ENCODE measurements at places on chromosomes 16 and 17.

DNA sequence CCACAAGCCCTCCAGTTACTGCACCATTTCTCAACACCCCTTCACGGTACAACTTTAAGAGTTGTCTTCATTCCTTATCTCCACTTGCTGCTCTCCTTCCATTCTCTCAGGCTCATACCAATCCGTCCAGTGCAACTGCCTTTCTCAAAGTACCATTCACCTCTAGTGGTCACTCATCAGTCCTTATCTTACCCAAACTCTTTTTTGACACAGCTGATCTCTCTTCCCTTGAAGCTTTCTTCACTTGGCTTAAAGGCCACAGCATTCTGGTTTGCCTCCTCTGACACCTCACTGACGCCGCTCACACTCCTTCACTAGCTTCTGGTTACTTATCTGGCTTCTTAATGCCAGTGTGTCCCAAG, 24.9 kb downstream of the UBE2G1 start:
- DNase-seq: no peak

DNA sequence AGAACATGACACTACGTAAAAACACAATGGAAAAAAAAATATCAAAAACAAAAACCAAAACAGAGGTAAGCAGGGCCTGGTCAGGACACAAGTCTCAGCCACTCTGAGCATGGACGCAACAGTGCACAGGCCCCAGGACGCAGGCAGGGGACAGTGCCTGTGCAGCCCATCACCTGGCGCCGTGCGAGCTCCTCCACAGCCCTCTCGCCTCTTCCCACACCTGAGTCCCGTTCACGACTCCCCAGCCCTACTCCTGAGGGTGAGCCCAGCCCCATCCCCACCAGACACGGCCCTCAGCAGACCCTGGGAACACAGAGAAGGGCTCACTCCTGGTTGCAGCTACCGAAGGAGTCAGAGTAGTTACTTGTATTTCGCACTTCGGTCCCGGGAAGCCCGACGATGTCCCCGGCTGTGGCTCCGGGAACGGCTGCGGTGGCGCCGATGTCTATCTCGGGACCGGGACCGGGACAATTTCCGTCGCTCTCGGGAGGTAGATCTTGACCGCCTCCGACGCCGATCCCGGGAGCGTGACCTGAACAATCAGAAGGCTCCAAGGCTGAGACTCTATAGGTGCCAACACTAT, 9.4 kb downstream of the HBQ1 start:
- DNase-seq: no peak

GRCh38 chr17:7174603-7175326, 4.4 kb downstream of the ASGR1 start:
- no peak for DNase-seq

DNA sequence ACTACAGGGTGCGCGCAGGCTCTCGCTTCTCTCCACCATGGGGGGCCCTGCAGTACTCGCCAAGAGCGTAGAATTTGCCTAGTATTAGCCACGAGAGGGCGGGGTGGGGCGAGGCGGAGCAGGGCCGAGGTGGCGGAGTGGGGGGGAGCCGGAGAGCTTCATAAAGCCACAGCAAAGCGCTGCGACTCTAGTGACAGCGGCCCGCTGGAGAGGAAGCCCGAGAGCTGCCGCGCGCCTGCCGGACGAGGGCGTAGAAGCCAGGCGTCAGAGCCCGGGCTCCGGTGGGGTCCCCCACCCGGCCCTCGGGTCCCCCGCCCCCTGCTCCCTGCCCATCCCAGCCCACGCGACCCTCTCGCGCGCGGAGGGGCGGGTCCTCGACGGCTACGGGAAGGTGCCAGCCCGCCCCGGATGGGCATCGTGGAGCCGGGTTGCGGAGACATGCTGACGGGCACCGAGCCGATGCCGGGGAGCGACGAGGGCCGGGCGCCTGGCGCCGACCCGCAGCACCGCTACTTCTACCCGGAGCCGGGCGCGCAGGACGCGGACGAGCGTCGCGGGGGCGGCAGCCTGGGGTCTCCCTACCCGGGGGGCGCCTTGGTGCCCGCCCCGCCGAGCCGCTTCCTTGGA, at the start of gene TBX21:
TSS of gene TBX21 (plus strand) at position 190 of the 627 bp plus-strand sequence. CDS start at position 409, 219 bp downstream.
- DNase-seq: peak; percentile 8

- no peak for DNase-seq
Observed at GRCh38 chr16:87201052-87201451, 116.1 kb downstream of the C16orf95 start.

GRCh38 chr16:10597187-10597601, 16.8 kb upstream of the EMP2 start:
- no peak for DNase-seq

GRCh38 chr17:51427323-51427811, 167.0 kb downstream of the UTP18 start:
- no peak for DNase-seq

GRCh38 chr17:8060274-8060673, 21.4 kb downstream of the ALOX15B start:
- DNase-seq: peak; percentile 53

DNA sequence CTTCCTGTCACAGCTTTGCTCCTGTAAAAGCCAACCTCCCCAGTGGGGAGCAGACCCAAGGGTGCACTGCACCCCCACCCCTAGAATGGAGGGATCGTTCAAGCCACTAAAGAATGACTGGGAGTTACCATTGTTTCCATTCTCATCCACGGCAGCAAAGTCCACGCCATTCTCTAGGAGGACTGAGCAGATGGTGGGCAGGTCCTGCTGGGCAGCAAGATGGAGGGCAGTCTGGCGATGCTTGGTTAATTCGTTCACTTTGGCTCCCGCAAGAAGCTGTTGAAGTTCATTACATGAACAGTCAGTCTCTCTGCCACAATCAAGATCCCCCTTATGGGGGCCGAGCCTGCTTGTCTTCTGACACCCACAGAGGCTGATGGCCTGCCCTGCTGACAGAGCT, 30.8 kb downstream of the CYB5D2 start:
- DNase-seq: no peak

- no peak for DNase-seq
Observed at GRCh38 chr17:39700148-39700987, 504 bp downstream of the ERBB2 start.

DNA sequence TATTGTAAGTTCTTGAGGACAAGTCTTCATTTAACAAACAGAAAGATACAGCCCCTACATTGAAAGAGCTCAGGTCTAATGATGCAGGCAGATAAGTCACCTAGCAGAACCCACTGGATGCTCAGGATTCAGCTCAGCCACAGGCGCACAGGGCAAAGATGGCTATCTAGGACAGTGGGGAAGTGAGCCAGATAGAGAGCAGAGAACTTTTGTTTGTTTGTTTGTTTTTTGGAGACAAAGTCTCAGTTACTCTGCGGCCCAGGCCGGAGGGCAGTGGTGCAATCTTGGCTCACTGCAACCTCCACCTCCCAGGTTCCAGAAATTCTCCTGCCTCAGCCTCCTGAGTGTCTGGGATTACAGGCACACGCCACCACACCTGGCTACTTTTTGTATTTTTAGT, 20.4 kb downstream of the METTL2A start:
- no peak for DNase-seq

DNA sequence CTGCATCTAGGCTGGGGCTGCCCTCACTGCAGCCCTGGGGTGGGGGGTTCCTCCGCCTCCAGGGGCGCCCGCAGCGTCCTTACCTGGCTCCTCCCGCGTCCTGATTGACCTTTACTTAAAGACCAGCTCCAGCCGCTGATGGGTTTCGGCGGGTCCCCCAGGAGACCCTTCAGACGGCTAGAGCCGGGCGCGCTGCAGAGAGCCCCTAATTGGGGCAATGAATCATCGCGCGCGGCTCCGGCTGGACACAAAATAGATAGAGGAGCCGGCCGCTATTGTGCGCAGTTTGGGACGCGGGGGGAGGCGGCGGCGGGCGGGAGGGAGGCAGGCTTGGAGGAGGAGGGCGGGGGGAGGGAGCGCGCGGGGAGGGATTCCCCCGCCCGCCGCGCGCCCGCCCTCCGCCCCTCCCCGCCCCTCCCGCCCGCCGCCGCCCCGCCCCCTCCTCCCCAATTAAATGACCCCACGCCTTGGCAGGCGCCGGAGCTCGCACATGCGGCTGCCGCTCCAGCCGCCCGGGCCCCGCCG, 56.5 kb upstream of the CIBAR2 start:
- no peak for DNase-seq

GRCh38 chr17:50661795-50662391, 27.2 kb downstream of the ABCC3 start:
- DNase-seq: peak; percentile 78

GRCh38 chr17:40366076-40366860, 1.7 kb upstream of the GJD3 start:
- DNase-seq: no peak

- DNase-seq: no peak
Observed at GRCh38 chr16:54690710-54691109, 240.0 kb upstream of the IRX5 start.

GRCh38 chr17:77279448-77280303, 138.9 kb downstream of the SEC14L1 start:
- no peak for DNase-seq

DNA sequence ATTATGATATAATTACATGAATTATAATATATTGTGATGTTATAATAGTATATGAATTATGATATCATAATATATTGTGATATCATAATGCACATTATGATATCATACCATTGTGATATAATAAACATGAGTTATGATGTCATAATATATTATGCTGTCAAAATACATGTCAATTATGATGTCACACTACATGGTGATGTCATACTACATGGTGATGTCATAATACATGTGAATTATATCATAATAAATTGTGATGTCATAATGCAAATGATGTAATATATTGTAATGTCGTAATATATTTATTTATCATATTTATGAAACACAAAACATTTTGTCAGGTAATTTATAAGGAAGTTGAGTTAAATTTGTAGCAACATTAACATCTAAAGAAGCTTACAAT, 1950.1 kb downstream of the TP53TG3F start:
- DNase-seq: no peak

DNA sequence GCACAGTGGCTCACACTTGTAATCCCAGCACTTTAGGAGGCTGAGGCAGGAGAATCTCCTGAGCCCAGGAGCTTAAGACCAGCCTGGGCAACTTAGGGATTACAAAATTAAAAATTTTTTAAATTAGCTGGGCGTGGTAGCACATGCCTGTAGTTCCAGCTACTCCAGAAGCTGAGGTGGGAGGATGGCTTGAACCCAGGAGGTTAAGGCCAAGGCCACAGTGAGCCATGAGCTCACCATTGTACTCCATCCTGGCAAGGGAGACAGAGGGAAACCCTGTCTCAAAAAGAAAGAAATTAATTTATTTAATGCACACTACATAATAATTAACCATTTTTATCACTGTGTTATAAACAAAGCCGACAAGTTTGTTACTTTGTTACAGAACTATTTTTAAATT, 131.1 kb upstream of the TMEM97 start:
- no peak for DNase-seq

DNA sequence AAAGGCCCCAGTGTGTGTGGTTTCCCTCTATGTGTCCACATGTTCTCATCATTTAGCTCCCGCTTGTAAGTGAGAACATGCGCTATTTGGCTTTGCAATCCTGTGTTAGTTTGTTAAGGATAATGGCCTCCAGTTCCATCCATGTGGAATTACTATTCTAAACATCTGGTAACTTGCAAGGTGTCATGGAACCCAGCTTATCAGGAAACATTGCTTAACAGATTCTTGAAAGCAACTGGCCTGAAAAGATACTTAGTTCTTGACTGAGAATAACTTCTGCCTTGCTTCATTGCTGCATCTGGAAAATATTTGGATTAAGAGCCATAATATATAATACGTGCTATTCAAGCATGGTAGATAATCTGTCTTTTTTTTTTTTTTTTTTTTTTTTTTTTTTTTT, 27.8 kb downstream of the PAFAH1B1 start:
- no peak for DNase-seq

DNA sequence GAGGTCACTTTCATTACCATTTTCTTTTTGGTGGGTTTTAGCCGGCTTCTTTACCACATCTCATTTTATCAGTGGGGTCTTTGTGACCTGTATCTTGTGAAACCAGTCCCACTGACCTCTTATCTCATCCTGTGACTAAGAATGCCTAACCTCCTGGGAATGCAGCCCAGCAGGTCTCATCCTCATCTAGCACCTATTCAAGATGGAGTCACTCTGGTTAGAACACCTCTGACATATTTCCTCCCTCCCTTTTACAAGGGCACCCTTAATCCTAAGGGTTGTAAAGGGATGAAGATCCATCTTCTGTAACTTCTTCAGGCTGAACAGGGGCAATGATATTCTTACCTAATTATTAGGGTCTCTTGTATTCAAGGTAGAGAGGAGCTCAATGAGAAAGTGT, 107.9 kb upstream of the HAS3 start:
- no peak for DNase-seq

- DNase-seq: no peak
Observed at GRCh38 chr16:86248310-86248905, 261.9 kb upstream of the FOXF1 start.

DNA sequence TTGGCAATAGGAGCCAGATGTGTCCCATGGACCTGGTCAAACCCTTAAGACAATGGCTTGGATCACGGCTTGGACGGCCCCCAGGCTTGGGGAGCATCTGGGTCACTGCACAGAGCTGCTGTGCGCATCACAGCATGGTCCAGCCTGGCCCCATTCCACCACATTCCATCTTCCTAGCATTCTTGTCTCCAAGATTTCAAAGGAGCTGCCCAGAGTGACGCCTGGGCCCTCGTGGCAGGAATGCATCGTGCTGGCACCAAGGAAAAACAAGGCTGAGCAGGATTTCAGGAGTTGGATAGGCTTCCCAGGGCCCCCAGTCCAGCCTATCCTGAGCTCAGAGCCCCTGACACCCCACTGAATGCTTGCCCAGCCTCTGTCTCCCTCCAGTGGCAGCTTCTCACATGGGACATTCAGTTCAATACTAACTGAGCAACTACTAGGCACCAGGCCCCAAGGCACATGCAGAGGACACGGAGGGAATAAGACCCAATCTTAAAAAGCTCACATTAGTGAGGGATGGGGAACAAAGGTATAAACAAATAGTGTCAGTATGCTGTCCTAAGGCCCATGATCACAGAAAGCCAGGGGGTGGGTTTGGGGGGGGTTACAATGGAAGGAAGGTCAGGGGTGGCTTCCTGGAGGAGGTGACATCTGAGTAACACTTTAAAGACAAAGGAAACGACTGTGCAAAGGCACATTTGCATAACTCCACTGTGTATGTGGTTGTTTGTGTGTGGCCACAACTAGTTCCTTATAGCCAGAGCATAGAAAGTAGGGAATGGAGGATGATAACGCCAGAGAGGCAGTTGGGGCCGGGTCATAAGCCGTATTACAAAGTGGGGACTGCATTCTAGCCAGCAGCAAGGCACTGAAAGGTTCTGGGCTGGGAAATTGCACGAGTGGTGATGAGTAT, 34.1 kb downstream of the TK2 start:
- DNase-seq: no peak

- DNase-seq: no peak
Observed at GRCh38 chr16:48054881-48055601, 100.8 kb downstream of the ABCC12 start.

GRCh38 chr16:10971560-10971961, 27.2 kb downstream of the CLEC16A start:
- no peak for DNase-seq

GRCh38 chr16:67170949-67171649, 761 bp downstream of the NOL3 start:
- DNase-seq: no peak

- no peak for DNase-seq
Observed at GRCh38 chr17:43614561-43614960, 47.2 kb downstream of the MEOX1 start.

Measured in NCI-H1436 treated with DMSO at 0.1 percent for 48 hours (cell line).